ENCODE measurements at places on chromosomes 2 and 18.

GRCh38 chr2:75598589-75599155, 37.9 kb upstream of the EVA1A start:
- DNase-seq, result no peak

GRCh38 chr2:88753833-88754584, 62.5 kb downstream of the RPIA start:
- no peak for DNase-seq

- no peak for DNase-seq
Observed at GRCh38 chr2:100964681-100965169, 37.4 kb upstream of the RPL31 start.

DNA sequence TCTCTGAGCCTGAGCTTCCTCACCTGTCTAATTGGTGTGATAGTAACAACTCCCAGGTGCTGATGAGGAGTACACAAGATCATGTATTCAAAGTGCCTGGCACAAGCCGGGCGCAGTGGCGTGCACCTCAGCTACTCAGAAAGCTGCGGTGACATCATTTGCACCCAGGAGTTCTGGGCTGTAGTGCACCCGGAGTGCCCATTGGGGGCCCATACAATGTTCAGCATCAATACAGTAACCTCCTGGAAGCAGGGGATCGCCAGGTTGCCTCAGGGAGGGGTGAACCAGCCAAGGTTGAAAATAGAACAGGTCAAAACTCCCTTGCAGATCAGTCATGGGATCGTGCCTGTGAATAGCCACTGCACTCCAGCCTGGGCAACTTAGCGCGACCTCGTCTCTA, 11.2 kb upstream of the C1QL2 start:
- no peak for DNase-seq

DNA sequence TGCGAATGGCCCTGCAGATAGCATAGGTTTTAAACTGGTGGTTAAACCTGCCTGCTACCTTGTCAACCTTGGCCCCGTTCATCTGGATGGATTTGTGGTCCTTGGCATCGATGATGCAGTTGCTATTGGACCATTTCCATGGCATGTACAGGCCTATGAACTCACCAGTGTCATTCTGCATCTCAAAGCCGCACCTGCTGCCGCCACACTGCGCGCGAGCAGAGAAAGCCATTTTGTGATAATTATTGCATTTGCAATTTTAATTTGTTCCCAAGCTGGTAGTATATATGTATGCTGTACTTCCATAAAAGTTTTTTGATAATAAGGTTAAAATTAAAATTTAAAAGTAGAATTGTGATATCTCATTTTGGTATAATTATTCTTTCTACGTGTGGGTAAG, 94.8 kb upstream of the UXS1 start:
- no peak for DNase-seq

DNA sequence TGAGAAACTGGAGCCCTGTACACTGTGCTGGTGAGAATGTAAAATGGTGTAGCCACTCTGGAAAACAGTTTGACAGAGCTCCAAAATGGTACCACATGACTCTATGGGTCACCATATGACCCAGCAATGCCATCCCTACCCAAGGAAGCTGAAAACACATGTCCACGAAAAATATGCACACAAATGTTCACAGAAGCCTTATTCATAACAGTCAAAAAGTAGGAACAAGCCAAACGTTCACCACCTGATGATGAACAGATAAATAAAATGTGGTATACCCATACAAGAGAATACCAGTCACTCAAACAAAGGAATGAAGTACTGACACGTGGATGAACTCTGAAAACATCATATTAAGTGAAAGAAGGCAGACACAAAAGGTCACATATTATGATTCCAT, 4.6 kb downstream of the AFG3L2 start:
- DNase-seq, result no peak

- no peak for DNase-seq
Observed at GRCh38 chr18:21479721-21480120, 120.8 kb downstream of the ESCO1 start.

GRCh38 chr2:84940831-84941412, 30.0 kb upstream of the KCMF1 start:
- no peak for DNase-seq

DNA sequence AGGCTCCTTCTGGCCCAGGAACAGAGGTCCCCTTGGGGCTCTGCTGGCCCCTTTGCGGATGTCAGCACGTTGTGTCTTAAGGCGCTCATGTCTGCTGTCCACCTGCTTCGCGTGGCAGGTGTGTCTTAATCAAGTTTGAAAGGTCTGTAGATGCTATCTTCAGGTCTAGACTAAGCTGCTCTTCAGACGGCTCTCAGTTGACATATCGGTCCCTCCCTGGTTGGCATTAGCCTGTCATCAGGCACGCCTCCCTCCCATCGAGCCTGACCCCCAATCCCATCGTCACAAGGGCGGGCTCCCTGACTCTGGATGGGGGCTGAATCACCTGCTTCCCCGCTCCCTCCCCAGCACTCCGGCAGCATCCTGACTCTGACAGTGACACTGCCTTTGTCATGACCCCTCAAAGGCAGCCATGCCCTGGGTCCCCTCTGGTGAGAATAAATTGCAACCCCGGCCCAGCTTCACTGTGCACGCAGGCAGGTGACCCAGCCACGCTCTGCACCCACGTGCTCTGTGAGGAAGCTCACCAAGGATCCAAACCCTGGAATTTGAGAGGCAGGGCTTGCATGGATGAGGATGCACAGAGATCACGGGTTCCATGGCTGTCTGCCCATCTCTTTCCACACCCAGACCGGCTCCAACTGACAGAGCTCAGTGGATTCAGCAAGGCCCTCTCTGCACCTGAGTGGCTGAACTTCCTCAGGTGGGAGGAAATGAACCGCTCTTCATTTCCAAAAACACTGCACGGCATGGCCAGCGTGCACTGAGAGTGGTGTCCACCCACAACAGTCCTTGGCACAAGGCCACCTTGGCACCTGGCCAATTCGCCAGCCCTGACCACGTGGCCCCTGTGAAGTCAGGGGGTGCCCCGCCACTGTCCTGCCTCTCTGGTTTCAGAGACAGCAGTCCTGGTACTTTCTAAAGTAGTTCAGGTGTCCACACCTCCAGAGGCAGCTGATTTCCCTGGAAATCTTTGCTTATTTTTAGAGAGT, 110.2 kb upstream of the GPC1 start:
- DNase-seq, result no peak

DNA sequence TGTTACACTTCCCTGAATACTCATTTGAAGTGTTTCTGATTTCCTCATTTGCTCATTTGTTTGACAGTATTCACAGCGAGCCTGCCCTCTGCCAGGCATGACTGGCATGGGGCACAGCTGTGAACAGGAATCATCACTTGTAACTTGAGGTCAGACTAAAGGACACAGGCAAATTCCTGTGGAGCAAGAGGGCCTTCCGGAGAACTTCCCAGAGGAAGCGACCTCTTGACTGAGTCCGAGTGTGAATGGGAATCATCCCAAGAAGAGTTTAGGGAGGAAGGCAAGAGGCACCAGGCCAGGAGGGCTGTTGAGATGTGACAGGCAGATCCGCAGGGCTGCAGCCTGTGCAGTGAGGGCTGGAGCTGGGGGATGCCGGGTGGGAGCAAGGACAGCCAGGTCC, 45.4 kb downstream of the LIMS1 start:
- no peak for DNase-seq

- DNase-seq, result no peak
Observed at GRCh38 chr2:61125123-61125710, 36.8 kb upstream of the C2orf74 start.

- no peak for DNase-seq
Observed at GRCh38 chr2:144261336-144261735, 258.6 kb downstream of the ZEB2 start.

- no peak for DNase-seq
Observed at GRCh38 chr2:25692143-25692542, 18.8 kb upstream of the DTNB start.

DNA sequence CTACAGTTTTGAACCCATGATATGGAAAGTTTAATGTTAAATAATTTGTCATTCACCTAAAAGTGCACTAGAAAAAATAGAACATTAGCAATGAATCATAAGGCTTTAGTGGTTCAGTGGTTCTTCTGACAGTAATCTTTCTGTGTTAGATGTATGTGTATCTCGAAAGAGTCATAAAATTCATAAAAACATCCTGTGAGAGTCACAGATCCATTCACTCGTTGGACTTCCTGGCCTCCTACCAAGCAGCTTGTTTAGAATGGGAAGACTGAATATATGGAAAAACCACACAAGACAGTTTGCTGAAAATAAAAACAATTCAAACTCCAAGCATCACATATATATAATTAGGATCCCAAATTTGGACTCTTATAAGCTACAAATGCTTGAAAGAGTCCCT, 34.8 kb downstream of the ADNP2 start:
- no peak for DNase-seq

DNA sequence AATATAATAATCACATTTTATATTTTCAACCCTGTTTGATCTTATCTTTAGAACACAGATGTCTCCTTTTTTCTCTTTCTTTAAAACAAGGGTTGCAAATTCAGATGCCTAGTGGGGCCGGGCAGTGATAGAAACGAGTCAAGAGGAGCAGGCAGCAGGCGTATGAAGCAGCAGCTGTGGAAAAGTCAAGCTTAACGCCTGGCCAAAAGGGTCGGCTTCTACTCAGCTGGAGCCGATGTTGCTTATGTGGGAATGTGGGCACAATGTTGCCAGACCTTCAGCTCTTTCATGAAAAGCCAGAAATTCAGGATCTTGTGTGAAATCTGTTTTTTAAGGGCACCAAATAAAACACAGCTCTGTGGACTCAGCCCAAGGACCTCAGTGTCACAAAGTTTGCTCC, 642.7 kb downstream of the ARHGAP15 start:
- DNase-seq, result no peak

- DNase-seq, result no peak
Observed at GRCh38 chr2:13686262-13686661, 946.3 kb upstream of the LRATD1 start.

DNA sequence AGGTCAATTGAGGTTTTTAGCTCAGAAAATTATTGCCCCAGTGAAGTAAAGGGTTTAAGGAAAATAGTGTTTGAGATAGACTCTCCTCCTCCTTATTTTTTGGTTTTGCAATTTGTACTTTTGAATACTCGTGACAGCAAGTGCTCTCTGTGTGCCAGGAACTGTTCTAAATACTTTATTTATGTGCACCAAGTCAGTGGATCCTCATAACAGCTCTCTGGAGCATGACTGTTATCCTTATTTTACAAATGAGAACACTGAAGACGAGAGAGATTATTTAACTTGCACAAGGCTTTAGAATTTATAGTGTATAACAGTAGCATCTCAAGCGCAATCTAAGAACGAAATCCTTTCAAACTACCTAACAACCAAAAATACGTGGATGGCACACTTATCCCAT, 24.7 kb downstream of the BABAM2 start:
- DNase-seq, result no peak

DNA sequence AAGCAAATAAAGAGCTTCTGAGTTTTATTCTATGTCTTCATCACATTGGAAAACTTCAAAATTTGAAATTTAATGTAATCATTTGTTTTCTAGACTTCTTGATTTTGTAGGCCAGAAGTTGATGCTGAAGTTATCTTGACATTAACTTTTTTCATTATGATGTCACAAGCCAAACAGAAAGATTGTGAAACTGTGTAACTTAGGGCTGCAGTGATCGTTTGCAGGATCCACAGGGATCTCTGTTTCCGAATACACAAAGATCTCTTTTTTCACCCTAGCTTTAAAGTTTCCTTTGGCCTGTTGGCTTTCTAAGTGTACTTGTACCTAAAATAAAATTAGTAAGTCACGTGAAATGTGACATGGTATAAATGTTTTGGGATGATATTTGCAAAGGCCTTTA, 594.9 kb upstream of the CDH2 start:
- DNase-seq, result no peak

DNA sequence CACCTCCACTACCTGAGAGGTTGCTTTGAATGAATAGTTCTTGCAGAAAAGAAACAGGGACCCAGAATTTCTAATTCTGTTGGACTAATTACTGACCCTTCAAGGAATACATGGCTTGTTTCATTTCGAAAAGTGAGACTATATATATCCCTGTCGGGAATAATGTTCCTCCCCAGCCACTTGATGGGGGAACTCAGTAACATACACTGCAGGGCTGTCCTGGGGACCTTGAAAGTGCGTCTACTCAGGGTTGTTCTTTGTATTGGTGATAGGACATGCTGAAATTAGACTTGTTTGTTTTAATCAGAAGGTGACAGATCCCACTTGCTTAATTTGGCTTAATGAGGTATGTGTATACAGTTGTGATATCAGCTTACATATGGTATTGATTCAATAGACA, 25.5 kb downstream of the MGAT5 start:
- DNase-seq, result no peak

DNA sequence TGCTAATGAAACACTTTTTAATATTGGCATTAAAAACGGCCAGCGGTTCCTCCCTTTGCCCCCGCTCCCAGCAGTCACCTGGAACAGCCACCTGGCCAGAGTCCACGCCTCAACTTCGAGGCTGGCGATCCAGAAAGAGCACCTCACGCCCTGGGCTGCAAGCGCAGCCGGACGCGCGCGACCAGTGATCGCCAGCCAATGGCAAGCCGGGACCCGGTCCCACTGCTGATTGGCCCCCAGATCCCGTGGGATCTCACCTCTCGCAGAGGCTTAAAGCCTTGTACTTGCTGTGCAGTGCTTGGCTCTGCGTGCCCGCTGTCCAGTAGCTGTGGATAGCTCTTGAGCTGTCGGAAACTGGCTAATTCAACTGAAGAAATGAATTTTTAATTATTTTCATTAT, 4.1 kb upstream of the RBM45 start:
- no peak for DNase-seq

DNA sequence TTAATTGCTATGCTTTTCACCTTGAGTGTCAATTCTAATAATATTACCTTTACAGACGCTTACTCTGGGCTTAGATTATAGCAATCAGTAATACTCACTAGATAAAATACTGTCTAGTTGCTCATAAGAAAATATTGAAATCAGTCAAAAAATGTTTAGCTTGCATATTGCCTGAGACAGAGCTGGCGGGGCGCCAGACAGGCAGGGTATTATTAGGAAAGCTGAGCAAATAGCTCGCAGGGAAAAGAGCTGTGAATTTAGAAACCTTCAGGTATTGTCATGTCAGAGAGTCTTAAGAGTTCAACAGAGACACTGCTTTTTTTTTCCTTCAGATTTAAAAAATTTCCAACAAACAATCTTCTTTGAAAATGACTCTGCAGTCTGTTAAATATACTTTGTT, 118.4 kb downstream of the MEIS1 start:
- DNase-seq, result no peak

GRCh38 chr18:41655074-41655473, 300.0 kb upstream of the PIK3C3 start:
- DNase-seq, result no peak

Data from activated CD8-positive, alpha-beta memory T cell treated with anti-CD3 and anti-CD28 coated beads for 1 hour (primary cell).